Activated CD4-positive, alpha-beta T cell treated with anti-CD3 and anti-CD28 coated beads, Interleukin-2, Interleukin-4, amounts not matched to agents 100 ng/mL and 50 ng/mL, durations not matched to agents 16 hours and 8 hours (primary cell): ENCODE measurements at places on chromosomes 16 and 17.

DNA sequence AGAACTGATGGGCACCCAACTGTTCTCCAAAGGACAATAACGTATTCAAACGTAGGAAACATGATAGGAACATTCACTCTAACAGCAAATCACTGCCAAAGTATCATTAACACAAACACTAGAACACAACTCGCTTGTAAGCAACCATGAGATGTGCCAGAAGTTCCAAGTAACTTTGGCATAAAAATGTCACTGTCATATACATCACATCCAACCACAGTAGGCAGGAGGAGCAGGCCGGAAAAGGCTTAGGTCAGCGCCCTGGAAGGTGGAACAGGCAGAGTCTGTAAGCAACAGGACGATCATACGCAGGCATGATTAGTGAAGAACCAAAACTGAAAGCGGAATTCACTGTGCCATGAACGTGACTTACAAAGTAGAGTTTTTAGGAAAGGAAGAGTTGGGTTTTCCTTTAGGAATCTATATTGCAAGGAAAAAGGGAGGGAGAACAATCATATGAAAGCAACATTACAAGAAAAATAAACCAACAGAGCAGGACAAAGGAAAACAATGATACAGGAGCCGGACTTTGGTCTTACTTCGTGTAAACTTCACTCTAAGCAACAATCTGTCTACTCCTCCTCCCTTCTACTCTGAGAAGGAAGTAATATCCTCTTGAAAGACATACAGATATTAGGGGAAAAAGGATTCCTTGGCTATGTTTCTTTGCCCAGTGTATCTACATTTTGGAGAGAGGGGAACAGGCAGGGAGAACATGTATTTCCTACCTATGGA lies 52.3 kb downstream of the YWHAE start:
- no peak for DNase-seq

DNA sequence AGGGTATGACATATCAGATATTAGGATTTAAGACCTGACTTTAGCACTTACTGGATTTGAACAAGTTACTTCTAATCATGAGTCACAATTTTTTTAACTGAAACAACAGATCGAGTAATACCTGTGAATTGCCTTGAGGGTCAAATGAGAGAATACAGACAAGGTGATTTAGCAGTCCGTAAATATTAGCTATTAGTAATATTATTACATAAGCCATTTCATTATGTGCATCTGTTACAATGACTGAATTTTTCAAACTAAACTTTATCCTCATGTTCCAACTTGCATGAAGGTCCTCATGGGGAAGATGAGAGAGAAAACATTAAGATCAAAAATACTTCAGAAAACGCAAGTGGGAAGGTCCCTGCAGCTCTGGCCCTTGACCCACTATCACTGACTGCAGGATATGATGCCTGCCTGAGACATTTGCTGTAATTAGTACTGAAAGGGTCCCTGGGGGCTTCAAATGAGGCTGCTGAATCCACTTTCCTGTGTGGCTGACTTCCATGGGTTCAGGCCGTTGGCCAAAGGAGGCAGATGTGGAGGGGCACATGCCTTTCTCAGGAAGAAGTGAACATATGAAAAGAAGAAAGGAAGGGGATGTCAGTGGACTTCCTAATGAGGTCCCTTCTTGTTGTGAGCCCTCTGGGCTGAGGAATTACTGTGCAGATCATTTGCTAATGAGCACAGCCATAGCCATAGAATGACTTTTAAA lies 441.7 kb downstream of the CDH11 start:
- no peak for DNase-seq

- DNase-seq: no peak
These were observed 27.0 kb downstream of the CEP95 start for GRCh38 chr17:64533784-64534183.

GRCh38 chr16:84015399-84015798 lies 27.2 kb downstream of the SLC38A8 start:
- DNase-seq: no peak

DNA sequence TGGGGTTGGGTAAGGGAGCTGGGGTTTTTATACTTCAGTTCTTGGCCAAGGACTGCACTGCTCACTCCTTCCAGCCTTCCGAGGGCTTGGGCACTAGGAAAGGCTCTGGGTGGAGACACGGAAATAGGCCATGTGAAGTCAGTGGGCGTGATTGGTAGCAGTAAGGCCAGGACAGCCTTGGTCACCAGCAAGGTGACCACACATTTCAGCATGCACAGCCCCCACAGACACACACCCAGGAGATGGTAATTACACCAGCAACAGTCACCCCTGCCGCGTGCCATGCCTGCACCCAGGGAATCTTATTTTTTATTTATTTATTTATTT lies 252.5 kb downstream of the SEC14L1 start:
- no peak for DNase-seq

DNA sequence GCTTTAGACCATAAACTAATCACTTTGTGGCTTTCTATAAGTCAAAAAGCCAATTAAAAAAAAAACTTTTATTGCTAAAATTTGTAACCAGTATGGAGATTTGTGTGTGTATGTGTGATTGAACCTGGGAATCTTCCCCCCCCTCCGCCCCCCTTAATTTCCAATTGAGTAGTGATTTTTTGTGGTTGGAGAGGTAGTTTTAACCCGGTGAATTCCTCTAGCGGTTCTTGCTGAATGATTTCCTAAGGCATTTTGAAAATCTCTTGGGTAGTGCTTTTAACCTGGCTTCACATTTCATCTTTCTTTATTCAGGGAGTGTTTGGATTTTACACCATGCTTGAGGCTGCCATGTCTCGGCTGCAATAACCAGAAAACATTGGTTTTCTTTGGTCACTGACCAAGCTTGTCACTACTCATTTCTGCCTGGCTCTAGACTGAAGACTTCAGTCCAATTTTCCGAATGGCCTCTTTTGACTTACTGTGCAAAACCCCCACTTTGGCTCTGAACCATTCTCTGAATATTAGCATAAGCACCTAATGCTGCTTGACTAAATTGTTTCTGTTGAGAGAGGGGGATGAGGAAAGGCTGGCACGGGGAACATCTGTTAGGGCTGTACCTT lies 35.6 kb downstream of the PRKCA start:
- DNase-seq: no peak
